ENCODE measurements at places on chromosomes 7 and 10. TPM values are rescaled to one million over a fixed set of nuclear protein-coding genes. Genes with fewer than 3 reads are reported as not detected.

DNA sequence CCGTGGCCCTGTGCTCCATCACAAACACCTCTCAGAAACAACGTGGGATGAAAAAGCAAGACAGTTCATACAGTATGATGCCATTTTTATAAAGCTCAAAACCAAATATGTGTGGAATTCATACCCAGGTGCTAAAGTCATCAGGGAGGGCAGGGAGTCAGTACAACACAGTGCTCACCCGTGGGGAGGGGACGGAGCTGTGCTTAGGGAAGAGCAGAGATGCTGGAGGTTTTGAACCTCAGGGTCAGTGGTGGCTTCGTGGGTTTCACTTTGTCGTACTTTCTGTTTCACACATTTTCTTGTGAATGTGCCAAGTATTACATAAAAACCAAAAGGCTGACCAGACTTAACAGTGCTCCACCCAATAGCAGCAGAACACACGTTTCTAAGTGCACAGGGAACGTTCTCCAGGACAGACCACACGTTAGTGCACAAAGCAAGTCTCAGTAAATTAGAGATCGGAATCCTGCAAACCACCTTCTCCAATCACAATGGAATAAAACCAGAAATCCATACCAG, 21.2 kb downstream of the ZMIZ2 start:
- no peak for DNase-seq

DNA sequence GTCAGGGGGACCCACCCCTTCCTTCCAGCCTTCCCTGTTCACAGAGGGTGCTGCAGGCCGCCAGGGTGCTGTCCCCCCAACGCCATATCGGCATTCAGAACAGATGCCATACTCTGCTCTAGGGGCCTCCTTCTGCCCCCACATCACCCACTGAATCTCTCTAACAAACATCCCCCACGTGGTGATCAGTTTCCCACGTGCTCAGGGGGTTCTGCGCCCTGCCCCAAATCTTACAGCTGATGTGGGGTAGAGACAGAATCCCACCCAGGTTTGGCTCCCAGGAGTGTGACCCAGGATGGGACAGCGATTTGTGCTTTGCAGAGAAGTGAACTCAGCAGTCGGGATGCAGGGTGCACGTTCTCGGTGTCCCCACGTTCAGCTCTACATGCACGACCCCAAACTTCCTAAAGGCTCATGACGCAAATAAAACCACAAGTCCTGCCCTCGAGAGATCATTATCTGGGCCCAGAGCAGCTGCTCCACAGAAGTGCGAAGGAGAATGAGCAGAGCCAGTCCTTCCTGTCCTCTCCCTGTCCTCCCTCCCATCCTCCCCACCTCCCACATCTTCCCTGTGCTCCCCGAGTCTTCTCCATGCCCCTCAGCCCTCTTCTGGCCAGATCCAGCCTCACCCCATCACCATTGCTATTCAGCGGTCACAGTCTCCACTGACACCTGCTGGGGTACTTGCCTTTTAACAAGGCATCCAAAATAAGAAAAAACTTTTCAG, 423.4 kb downstream of the DNAJB6 start:
- no peak for DNase-seq

Gene UTF1
- total RNA-seq, result not detected

Gene FRAT1
- total RNA-seq, result 13.8 TPM

Gene COL28A1
- total RNA-seq, result 0.47 TPM

Gene TACC2
- total RNA-seq, result 24.1 TPM

- peak; percentile 23 for DNase-seq
These were observed 10.8 kb upstream of the FAM3C start for GRCh38 chr7:121406944-121407343.

- DNase-seq, result peak; percentile 43
These were observed 309.7 kb downstream of the CSTF2T start for GRCh38 chr10:51389415-51390321.

- no peak for DNase-seq
These were observed 226.7 kb upstream of the PPP2R2D start for GRCh38 chr10:131674130-131674529.

Gene MMP21
- total RNA-seq, result not detected

Gene FBXO24
- total RNA-seq, result 1.1 TPM
